Mesenchymal stem cell (in vitro differentiated cells and primary cell): ENCODE measurements at places on chromosomes 6 and 20.

DNA sequence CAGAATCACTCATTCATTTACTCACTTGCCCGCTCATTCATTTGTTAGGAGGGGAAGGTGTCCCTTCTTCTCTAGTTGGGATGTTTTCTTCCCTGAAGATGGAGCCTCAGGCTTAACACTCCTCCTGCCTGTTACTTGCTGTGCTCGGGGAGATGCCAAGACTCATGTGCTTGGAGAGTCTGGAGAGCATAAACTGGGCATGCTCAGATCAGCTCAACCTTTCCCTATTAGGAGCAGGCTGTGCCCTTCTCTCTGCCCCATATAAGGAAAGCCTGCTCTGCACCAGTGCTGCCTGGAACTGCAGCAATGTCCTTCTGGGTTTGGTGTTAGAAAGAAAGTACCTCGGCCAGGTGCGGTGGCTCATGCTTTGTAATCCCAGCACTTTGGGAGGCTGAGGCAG, 18.0 kb upstream of the UBE2V1 start:
- no peak for DNase-seq

GRCh38 chr20:20624914-20625313, 87.5 kb downstream of the RALGAPA2 start:
- DNase-seq, result no peak

DNA sequence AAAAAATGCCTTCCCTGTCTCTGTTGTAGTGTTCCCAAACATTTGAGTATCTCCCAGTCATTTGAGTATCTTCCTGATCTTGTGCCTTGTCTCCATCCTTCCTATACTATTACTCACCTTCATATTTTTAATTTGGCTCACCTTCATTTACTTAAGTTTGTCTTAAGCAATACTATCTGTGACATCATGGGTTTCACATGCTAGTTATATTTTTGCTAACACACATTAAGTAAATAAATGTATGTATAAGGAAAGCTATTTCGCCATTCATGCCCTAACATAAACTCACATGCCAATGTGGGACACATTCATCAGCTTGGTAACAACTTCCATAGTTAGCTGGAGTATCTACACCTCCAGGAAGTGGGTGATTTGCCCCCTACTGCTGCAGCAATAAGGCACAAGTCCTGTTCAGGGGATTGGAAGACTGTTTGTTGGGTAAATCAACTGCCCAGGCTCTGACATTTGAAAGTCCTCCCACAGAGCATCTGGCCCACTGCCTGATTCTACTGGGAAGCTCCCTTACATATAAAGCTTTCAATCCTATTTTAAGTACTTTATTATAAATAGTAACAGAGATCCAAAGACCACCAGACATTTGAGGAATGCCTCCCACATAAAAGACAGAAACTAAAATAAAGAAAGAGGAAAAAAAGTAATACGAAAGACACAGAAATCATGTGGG, 132.3 kb downstream of the ISM1 start:
- DNase-seq, result no peak

DNA sequence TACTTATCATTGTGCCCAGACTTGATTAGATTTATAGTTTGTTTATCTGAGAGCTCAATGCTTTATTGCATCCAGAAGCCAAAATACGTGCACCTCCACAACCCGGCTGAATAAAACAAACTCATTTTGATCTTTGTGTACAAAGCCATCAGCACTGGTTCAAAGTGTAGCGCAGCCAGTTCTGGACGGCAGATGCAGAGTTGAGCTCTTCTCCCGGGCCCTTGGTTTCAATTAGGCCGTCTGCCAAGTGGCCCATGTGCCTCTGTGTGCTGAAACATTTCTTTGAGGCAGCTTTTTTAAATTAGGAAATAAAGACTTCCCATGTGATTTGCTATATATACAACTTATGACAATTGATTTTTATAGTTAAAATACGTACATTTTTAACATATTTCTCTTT, 96.2 kb upstream of the RSPO3 start:
- DNase-seq, result peak; percentile 53
